LHCN-M2 (cell line): ENCODE measurements at places on chromosomes 12 and 14. TPM values are rescaled to one million over a fixed set of nuclear protein-coding genes. Genes with fewer than 3 reads are reported as not detected.

- DNase-seq, result no peak
These were observed 98.5 kb downstream of the KLHL28 start for GRCh38 chr14:44863271-44863670.

- DNase-seq, result no peak
These were observed 71.1 kb downstream of the DUSP16 start for GRCh38 chr12:12491606-12492005.

- DNase-seq, result no peak
These were observed 62.3 kb upstream of the CCDC175 start for GRCh38 chr14:59638885-59639284.

DNA sequence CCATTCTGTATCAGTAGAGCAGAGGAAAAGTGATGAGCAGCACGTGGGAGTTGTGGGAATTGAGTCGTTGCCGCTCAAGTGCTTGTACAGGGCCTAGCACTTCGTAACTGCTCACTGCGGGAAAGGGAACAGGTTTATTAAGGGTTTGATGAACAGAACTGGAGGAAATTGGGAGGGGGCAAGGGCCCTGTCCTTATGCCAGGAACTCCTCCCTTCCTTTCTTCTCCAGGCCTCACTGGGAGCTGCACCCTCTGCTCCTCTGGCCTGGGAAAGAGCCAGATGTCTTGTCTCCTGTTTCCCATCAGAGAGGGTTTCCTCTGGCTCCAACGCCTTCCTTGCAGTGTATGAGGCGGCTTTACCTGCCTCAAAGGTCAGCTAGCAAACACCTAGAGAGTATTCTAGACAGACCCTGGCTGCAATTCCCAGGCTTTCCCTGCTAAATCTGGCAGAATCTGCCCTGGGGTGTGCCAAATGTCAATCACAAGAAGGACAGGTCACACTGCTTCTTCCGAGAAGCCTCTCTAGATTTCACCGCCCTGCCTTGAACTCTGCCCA, 78.4 kb downstream of the NTF3 start:
- no peak for DNase-seq

- no peak for DNase-seq
These were observed 12.9 kb downstream of the ETV6 start for GRCh38 chr12:11662369-11662768.

- DNase-seq, result no peak
These were observed 96.6 kb downstream of the NKX2-1 start for GRCh38 chr14:36423430-36423829.

DNA sequence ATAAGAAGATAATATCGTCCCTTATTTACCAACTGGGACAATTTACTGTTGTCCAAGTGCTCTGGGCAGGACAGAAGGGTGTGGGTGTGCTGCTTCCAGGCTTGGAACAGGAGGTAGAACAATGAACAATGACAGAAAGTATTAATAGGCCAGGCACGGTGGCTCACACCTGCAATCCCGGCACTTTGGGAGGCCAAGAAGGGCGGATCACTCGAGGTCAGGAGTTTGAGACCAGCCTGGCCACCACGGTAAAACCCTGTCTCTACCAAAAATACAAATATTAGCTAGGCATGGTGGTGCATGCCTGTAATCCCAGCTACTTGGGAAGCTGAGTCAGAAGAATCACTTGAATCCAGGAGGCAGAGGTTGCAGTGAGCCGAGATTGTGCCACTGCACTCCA, 2.5 kb downstream of the IFI27 start:
- DNase-seq, result no peak

- no peak for DNase-seq
These were observed 165.0 kb upstream of the DCN start for GRCh38 chr12:91347481-91348214.

DNA sequence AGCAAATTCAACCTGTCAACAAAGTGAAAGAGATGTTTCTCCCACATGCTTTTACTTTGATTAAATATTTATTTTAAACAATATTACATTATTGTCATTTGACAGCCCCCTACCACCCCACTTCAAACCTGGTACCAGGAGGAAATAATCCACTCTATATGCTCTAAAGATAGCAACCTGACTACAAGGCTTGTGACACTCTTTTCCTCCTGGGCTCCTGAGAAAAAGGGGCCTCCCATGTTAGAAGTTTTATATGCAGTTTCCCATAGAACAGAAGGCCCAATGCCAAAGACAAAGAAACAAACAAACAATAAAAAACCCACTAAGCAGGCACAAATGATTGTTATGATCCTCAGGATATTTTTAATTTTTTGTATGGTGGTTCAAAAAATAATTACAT, 73.6 kb downstream of the RPS29 start:
- DNase-seq, result no peak

The RERGL gene
- total RNA-seq, result not detected in 2 replicates

GRCh38 chr12:128852885-128853599, at the start of gene GLT1D1:
Gene GLT1D1, plus strand, starts transcription at chr12:128853478. Its CDS starts 104 bp downstream, at chr12:128853582.
- no peak for DNase-seq

The HHIPL1 gene
- 0.45 and 0.92 TPM in 2 replicates for total RNA-seq

GRCh38 chr12:5768581-5769196, 176.4 kb downstream of the ANO2 start:
- DNase-seq, result no peak

The CCDC177 gene
- not detected in 2 replicates for total RNA-seq

The MYF6 gene
- total RNA-seq, result 29.3 and 29.4 TPM in 2 replicates

DNA sequence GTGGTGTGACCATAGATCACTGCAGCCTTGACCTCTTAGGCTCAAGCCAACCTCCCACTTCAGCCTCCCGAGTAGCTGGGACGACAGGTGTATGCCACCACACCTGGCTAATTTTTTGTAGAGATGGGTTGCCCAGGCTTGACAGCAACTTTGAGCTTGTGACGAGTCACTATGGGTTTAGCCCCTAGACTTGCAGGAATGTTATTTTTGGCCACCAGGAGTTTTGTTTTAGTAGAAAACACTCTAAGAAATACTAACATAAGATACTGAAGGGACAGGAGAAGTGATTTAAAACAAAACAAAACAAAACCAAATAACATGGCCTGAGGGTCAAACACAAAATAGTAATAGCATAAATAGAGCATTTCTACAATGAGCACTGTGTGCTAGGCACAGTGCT, 26.4 kb downstream of the SETD3 start:
- DNase-seq, result no peak

DNA sequence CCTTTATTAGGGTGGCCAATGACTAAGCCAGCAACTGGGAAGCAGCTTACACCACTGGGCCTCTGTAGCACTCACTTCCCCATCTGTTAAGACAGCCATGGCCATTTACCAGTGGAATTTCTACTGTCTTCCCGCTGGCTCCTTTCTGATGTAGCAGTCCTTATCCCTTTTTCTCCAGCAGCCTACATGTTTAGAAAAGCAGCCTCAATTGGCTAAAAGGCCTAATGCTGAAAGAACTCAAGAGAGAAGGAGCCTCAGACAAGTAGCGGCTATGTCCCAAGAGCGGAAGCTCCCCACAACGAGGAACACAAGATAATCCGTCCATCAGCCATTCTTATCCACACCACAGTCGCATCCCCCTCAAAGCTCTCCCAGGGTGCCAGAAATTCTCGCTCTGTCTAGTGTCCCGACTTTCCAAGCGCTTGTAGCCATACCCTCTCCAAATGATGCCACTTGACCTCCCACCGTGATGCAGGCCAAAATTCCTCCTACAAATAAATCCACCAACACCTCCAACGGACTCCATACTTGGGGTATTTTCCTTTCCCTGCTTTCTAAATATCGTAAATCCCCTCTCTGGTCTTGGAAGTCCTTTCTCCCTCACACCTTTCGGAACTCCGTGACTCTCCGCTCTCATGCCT, 624 bp downstream of the M6PR start:
- peak; percentile 16 for DNase-seq

DNA sequence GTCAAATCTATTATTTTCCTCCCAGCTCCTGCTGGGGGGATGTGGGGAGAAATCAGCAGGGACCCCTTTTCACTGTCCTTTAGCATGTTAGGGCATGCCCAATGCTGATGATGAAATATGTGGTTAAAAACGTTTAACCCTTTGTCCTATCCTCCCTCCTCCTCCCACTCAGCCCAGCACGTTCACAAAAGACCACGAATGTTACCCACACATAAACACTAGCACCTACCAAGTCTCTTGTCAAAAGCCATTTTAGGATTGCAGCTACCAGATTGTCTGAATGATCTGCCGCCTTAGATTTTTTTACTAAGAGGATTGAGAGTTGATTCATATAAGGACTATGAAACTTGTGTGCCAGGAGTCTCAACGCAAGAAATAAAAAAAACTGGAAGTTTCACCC, 70.4 kb downstream of the TBK1 start:
- DNase-seq, result peak; percentile 80

The MARCHF9 gene
- 4.4 and 6.3 TPM in 2 replicates for total RNA-seq

DNA sequence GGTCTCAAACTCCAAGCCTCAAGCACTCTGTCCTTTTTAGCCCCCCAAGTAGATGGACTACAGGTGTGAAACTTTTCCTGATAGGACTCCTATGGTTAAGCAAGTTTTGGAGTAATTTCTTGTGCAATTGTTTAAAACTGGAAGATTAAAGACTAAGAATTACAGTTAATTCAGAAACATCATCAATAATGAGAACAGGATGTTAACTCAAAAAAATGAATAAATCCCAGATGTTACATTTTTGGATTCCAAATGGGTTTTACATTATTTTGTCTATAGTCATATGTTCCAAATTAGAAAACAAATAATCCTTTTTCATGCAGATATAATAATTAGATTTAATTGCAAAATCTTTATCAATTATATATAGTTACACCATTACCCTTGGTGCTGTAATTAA, 24.4 kb upstream of the KITLG start:
- no peak for DNase-seq

- no peak for DNase-seq
These were observed 47.3 kb downstream of the PDE3A start for GRCh38 chr12:20415641-20416040.

DNA sequence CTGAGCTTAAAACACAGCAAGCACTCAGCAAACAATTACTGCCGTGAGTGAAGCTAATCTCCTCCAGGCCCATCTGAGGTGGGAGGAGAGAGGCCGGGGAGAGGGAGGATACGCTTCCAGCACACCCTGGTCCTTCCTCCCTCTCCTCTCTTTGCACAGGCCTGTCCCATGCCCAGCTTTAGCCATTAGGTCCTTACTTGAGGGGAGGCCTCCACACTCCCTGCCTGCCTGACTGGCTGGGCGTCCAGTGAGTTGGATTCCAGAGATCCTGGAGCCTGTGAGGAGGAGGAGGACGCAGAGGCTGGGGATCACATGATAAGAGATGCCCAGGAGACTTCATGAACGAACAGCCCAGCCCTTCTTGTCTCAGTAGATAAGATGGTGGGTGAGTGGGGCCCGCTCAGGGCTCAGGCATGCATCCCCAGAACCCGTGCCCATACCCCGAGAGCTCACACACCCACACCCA, 65.1 kb upstream of the NCOR2 start:
- no peak for DNase-seq

DNA sequence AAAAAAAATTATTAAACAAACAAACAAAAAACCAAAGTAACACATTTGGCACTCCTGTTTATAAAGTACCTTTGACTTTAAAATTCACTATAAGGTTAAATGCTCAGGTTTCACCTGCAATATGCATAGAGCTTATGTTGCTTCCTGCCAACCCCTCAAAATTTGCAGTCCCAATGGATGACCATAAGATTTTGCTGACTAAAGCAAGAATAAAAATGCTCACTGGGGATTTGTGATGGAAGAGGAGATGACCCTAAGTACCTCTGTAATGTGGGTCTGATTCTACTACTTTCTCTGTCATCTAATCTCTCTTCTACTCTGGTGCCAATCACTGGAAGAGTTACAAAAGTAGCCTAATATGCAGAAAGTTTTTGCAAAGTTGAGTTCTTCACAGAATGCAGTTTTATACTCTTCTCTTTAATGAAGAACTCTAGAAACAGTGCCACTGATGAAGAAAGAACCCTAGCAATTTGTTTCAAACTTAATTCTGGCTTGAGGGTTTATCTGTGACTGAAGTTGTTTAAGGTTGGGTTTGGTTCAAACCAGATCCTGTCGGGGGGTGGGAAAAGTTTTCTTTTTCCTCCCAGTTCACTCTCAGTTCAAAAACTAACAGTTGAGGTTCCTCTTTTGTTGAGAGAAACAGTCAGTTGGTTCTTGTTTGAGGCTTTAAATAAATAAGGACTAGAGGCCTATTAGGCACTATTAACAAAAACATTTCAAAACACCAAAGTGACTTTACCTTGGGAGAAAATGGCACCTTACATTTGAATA, 10.9 kb downstream of the WASHC3 start:
- DNase-seq, result no peak

GRCh38 chr14:90184571-90185266, 71.6 kb upstream of the PSMC1 start:
- no peak for DNase-seq

DNA sequence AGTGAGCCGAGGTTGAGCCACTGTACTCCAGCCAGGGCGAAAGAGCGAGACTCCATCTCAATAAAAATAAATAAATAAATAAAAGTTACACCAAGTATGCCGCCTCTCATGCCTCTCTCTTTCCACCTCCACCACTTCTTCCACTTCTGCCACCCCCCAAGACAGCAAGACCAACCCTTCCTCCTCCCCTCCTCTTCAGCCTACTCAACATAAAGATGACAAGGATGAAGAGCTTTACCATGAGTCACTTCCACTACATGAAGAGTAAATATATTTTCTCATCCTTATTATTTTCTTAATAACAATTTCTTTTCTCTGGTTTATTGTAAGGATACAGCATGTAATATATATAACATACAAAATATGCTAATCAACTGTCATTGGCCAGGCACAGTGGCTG, 3.6 kb upstream of the TMED2 start:
- DNase-seq, result no peak

GRCh38 chr12:84911271-84912197, 1.1 kb downstream of the SLC6A15 start:
- peak; percentile 85 for DNase-seq

DNA sequence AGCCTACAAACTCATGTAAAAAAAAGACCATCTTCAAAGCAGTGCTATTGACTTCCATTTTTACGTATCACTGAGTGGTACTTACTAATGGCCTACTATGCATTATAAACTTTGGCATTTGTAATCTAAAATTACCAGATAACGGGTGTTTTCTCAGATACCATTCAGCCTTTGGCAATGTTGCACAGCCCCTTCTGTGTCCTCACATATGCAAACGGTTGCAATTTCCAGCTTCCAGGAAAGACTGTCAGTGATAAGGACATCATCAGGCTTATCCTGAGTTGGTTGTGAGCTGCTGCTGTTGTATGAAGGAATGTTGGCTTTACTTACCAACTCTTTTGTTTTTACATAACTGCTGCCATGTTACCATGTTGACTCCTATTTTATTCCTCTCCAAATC, 1.6 kb upstream of the SLC6A13 start:
- no peak for DNase-seq

DNA sequence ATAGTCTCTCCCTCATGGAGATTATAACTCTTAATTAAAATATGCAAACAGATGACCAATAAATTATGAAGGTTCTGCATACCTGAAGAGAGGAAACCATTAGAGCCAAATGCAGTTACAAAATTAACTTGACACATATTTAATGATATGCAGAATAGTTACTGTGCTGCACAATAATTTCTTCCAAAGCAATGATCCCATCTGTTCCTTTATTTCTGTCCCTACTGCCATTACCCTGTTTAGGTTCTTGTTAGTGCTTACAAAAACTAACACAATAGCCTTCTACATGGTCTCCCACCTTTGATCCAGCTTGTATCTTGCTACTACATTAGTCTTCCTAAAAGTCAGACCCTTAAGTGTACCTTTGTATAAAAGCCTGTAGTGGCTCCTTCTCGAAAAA, 411.1 kb downstream of the APAF1 start:
- DNase-seq, result no peak

- no peak for DNase-seq
These were observed 349.3 kb downstream of the CACNA1C start for GRCh38 chr12:2402073-2402579.
